ENCODE measurements at places on chromosomes 16 and 17. TPM values are rescaled to one million over a fixed set of nuclear protein-coding genes. Genes with fewer than 3 reads are reported as not detected.

DDX28 gene
- 7.4 TPM for total RNA-seq

PDE6G gene
- total RNA-seq: 3.7 TPM

GRIN2C gene
- total RNA-seq: 2.2 TPM

CA7 gene
- total RNA-seq: 0.30 TPM

KRTAP3-1 gene
- not detected for total RNA-seq

ITGA2B gene
- total RNA-seq: 5.4 TPM

TPSB2 gene
- not detected for total RNA-seq

GP1BA gene
- total RNA-seq: not detected

TSPAN10 gene
- 1.3 TPM for total RNA-seq

ZDHHC1 gene
- 3.5 TPM for total RNA-seq

GRCh38 chr17:80759377-80759673 is 214.7 kb downstream of the RPTOR start:
- DNase-seq: no peak

DNA sequence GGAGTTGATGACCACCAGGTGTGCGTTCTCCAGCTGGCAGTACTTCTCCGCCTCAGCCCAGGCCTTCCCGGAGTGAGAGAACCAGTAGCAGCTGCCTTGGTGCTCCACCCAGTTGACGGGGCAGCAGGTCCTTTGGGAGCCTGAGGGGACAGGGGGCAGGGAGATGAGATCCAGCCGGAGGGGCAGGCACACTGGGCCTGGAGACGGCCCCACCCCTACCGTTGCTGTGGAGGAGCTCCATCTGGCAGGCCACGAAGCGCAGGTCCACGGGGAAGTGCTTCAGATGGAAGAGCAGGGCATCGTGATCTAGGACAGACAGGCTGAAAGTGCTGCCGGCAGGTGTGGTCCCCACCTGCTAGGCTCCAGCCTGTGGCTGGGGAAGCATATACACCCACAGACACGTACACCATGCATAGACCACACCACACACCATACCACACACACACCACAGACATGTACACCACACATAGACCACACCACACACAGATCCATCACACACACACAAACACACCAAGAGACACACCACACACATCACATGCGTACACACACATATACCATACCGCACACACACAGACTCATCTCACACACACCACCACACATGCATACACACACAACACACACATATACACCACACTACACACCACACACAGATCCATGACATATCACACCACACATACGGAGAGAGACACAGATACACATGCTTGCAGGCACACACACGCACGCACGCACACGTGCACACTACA is 7.4 kb downstream of the ASGR2 start:
- no peak for DNase-seq

- DNase-seq: no peak
These were observed 219.3 kb upstream of the NOG start for GRCh38 chr17:56373981-56374833.

GRCh38 chr16:17359788-17360390 is 110.9 kb downstream of the XYLT1 start:
- peak; percentile 90 for DNase-seq

DNA sequence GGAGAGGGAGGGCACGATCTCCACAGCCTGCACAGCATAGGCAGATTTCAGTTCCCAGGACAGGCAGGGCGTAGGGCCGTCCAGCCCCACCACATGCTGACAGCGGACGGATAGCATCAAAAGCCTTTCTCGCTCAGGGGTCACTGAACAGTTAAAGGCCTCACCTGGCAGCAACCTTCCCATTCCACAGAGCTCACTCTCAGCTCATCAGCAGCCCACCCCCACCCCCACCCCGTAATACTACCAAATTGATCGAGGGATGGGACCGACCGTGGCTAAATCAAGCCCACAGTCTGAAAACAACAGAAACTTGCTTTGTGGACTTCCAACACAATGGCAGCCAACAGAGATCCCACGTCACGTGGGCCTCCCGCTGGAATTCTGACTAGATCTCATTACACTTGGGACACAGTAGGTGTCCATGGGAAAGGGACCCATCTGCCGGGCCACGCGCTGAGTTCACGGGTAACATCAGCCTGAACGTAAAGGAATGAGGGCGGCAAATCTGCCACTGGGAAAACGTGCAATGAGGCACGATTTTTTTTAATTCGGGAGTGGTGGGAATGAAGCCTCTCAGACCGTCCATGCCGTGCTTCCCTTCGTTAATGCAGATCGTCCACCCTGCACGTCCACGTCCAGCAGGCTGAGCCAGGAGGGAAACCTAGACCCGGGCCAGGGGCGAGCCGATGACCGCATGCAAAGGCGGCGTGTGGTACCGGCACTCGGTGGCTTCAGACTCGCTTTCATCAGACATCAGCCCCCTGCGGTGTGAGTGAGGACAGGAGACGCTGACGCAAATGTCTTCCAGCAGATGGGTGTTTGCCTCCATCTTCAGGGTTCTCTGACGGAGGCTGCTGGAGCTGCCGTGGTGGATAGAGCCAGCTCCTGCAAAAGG is 92.1 kb downstream of the TBC1D16 start:
- no peak for DNase-seq

DNA sequence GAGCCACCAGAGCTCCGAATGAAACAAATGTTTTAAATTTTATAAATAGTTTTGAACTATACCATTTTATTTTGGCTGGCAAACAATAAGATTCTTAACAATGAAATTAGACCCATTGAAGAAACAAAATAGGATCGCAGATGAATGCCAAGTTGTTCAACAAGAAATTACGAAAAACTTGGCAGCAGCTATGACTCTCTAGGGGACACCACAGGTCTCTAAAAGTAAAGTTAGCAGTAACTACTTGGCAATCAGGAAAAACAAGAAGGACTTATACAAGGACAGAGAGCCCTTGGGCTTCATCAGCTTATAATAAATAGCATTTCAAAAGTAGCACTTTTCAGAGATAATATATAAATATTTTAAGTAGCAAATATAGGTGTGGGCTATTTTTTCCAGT is 603.8 kb upstream of the PSMD7 start:
- DNase-seq: no peak

- DNase-seq: no peak
These were observed 144.6 kb downstream of the FOXL1 start for GRCh38 chr16:86722970-86723369.

DNA sequence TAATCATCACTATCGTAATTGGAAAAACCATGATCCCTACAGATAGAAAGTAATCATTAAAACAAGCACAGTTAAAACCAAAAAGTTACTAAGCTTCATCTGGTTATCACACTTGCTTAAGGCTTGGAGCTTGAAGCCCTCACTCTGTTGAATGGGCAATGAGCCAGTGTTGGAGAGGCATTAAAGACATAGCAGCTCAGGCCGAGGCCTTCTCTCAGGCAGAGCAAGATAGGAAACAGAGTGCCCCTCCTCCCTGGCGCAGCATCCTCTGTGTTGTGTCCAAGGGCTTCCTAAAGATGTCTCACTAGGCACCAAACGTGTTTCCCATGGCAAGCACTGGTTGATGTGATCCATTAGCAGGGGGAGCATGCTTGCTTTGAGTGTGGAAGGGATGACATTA is 34.9 kb upstream of the LGALS9 start:
- no peak for DNase-seq

DNA sequence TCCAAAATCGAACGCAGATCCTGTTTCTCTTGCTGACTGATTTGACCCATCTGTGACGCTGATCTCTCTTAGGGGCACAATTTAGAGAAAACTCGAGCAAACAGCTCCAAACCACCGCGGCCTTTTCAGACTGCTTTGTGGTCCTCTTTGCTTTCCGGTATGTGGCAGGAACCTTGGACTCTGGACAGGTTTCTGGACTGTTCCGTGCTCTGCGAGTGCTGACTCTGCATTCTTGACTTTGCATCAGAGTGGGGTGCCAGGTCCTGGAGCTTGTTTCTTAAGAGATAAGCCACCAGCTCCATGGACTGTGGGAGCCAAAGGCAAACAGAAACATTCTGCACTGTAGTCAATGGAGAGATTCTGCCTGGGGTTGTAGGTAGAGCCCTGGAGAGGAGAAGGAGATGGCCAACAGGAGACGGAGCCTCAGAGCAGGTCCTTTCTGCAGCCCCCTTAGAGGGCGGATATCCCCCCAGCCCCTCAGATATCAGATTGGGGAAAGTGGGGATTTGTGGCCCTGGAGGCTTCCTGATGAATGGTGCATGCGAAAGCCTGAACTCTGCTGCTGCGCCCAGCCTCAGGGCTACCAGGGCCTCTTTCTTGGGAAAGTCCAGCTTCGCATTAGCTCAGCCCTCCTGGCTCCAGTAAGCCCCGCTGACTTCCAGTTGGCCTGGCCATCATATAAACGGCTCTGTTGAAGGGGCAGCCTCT is 65.6 kb downstream of the WIPI1 start:
- no peak for DNase-seq

- DNase-seq: peak; percentile 2
These were observed 1231.8 kb downstream of the CDH11 start for GRCh38 chr16:63890081-63890480.

DNA sequence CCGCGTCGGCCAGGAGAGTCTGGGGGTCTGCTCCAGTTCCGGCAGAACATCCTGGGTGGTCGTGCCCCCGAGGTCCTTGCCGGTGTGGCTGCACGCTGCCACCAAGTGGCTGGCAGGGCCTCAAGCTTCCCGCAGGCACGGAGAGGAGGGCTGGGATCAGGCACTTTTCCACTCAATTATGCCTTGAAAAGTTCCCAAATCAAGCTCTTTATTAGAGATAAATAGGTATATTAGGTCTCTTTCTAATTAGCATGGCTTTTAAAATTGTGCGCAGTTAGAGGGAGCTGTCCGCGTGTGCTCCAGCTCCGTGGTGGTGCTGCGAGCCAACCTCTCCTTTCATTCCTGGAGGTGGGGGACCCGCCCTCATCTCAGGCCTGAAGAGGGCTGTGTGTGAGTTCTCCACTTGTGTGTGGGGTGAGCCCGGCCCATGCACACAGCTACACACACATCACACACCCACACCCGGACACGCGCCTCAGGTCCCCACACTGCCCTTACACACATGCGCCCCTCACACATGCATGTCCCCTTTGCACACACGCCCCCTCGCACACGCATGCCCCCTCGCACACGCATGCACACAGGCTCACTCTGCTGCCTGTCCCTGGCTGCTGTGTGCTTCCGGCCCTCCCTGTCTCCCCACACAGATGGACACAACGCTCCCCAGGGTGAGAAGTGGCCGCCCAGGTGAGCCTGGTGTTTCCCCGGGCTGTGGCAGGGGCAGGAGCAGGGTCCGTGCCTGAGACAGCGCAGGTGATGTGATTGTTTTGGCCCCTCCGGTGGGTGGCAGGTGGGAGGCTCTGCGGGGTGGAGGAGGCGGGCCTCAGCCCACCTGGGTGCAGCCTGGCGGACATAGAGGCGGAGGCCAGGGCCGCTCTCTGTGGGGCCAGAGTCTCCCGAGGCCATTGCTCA is 28.8 kb downstream of the CACNA1H start:
- peak; percentile 38 for DNase-seq

DNA sequence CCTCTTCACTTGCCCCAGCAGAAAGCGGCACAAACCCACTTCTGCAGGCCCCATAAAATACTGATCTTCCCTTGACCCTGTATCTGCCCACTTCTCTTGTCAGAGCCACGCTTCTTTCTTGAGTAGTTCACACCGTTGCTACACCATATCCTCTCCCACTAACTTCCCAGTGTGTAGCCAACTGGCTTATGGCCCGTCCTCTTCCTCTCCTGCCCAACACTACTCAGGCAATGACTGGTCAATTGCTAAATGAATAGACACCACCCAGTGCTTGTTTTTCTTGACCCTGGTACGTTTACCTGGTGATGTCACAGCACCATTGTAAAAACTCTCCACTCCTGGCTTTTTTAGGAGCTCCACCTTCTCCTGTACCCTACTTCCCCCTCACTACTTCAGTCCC is 86.9 kb downstream of the NDEL1 start:
- DNase-seq: no peak

GRCh38 chr17:8371786-8372185 is 4.7 kb downstream of the KRABD2 start:
- DNase-seq: no peak

All from spinal cord (tissue), 10 donors.